ENCODE measurements at places on chromosomes 11 and 22.

DNA sequence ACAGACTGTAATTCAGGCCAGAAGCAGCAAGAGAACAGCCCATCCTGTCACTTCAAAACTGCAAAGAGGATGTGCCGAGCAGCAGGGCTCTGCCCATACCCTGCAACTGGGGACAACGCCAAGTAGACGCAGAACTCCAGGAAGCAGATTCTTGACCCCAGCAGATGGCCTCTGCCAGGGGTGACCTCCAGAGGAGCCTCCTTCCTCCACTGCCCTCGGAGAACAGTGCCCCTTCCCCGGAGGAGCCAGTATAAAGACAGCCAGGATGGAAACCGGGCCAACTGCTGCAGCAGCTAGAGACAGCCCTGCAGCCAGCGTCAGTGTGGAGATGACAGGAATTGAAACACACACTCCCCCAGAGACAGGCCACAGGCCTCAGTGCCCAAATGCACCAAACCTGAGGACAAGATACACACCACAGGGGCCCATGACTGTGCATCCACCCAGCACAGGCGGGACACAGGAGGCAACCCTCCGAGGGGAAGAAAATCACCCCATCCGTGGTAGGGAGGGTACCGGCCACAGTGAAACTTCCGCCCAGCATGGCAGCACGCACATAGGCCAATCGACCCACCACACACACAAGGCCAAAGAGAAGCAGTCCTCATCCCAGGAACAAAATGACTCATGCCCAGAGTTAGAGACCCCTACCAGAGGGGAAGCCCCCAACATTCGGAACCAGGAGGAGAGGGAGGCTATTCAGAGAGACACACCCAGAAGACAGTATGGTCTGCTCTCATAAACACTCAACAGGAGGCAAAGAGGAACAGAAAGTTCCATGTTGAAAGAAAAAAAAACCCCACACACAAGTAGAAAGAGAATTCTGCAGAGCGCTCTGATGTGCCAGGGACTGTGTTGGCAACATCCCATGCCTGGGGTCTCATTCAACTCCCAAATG is 5.6 kb downstream of the AHNAK start:
- peak overlapping the region; percentile 94 for H3K4me3 ChIP-seq
- DNase-seq: peak; percentile 44

DNA sequence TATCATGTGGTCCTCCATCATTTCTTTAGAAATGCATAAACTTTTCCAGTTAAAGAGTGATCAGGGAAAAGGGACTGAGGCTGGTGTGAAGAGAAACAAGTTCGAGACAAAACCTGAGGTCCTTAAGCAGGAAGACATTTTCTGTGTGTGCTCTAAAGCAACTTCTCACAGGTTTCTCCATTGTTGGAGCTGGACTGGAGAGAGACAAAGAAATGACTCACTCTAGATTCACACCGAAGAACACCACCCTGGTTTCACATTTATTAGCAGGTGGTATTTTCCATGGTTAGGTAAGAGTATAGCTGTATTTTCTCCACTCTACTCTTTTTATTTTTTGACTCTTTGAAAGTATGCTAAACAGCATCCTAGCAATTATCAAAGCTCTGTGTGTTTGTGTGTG is 736.4 kb downstream of the KCNA4 start:
- no peaks in the 10 kb centered on the region for H3K36me3 ChIP-seq
- DNase-seq: no peak

GRCh38 chr22:35910003-35910769 is 118.4 kb downstream of the RBFOX2 start:
- no peaks in the 10 kb centered on the region for H3K36me3 ChIP-seq
- peak overlapping the region; percentile 91 for H3K27ac ChIP-seq
- no peak for DNase-seq
- no peak overlapping the region for H3K4me3 ChIP-seq
- no peaks in the 10 kb centered on the region for H3K27me3 ChIP-seq

DNA sequence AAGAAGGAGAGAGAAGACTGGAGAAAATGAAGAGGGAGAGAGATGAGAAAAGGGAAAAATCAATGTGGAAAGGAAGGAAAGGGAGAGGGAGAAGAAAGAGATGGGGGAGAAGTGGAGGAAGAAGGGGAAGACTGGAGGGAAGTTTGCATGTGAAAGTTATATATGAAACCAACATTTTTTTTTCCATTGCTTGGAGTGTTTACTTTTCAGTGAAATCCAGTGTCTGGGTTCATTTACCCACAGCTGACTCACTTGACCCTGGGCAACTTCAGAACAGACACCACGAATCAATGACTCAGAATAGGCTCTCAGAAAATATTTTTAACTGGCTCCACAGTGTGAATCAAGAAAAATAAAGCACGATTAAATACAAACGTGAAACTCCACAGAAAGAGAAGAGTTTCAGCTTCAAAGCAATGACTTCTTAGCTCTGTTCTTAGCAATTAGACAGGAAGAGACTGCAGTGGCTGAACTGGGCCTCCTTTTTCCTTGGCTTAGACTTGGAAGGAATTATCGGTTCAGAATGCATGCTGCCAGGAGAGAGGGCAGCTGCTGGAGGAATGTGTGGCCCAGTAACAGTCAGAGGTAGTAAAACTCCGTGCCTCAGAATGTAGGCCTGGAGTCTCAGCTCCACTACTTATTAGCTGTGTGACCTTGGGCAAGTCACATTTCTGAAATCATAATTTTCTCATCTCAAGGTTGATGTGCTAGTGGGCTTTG is 237.5 kb downstream of the MIAT start:
- no peak overlapping the region for H3K4me3 ChIP-seq
- H3K27ac ChIP-seq: no peak overlapping the region
- no peaks in the 10 kb centered on the region for H3K36me3 ChIP-seq
- H3K27me3 ChIP-seq: no peaks in the 10 kb centered on the region
- H3K4me1 ChIP-seq: no peaks in the 10 kb centered on the region
